A549 treated with ZK216348 at 1 μM for 4 hours (cell line): ENCODE measurements at places on chromosomes 6 and 20. TPM values are rescaled to one million over a fixed set of nuclear protein-coding genes. Genes with fewer than 3 reads are reported as not detected.

Gene DCDC2
- total RNA-seq, result 2.0 to 3.3 TPM (median 2.5 TPM) in 5 replicates

Gene CGA
- 0.16 to 0.25 TPM in 2 of 5 replicates, not detected in the others for total RNA-seq

Gene RSPH3
- 3.9 to 6.0 TPM (median 4.5 TPM) in 5 replicates for total RNA-seq

Gene LYRM4
- total RNA-seq, result 29.5 to 33.5 TPM (median 30.2 TPM) in 5 replicates

Gene MUCL3
- total RNA-seq, result 0.08 to 0.17 TPM (median 0.10 TPM) in 5 replicates

Gene LY6G6F
- total RNA-seq, result not detected in 5 replicates

Gene OTOR
- not detected in 5 replicates for total RNA-seq

Gene CCM2L
- 0.28 to 0.88 TPM (median 0.41 TPM) in 5 replicates for total RNA-seq

Gene GHRH
- total RNA-seq, result not detected in 5 replicates

Gene HCRTR2
- total RNA-seq, result not detected in 5 replicates

Gene OR2J3
- total RNA-seq, result not detected in 5 replicates

Gene SYCP2
- total RNA-seq, result 0.17 to 0.46 TPM (median 0.38 TPM) in 5 replicates

Gene PGM3
- 22.9 to 32.1 TPM (median 27.5 TPM) in 5 replicates for total RNA-seq

Gene RSPH4A
- total RNA-seq, result 0.14 to 0.26 TPM (median 0.17 TPM) in 5 replicates

Gene EEF1A2
- 112 to 179 TPM (median 154 TPM) in 5 replicates for total RNA-seq
